Stimulated activated CD8-positive, alpha-beta memory T cell treated with anti-CD3 and anti-CD28 coated beads, Interleukin-4, amount 100 ng/mL, for 1 hour (primary cell): ENCODE measurements at places on chromosomes 12 and 14.

DNA sequence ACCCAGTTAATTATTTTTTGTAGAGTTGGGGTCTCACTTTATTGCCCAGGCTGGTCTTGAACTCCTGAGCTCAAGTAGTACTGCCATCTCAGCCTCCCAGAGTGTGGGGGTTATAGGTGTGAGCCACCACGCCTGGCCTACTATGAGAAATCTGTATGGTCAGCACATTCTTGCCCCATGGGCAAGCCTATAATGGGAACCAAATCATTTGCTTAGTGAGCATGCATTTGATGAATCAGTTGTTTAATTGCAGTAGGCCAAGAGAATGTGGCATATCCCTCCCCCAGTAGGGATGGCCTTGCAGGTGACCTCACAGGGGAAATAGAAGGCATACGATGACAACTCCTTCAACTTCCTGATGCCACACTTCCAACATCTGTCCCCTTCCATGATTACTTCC lies 122.7 kb downstream of the DIP2B start:
- DNase-seq, result no peak

DNA sequence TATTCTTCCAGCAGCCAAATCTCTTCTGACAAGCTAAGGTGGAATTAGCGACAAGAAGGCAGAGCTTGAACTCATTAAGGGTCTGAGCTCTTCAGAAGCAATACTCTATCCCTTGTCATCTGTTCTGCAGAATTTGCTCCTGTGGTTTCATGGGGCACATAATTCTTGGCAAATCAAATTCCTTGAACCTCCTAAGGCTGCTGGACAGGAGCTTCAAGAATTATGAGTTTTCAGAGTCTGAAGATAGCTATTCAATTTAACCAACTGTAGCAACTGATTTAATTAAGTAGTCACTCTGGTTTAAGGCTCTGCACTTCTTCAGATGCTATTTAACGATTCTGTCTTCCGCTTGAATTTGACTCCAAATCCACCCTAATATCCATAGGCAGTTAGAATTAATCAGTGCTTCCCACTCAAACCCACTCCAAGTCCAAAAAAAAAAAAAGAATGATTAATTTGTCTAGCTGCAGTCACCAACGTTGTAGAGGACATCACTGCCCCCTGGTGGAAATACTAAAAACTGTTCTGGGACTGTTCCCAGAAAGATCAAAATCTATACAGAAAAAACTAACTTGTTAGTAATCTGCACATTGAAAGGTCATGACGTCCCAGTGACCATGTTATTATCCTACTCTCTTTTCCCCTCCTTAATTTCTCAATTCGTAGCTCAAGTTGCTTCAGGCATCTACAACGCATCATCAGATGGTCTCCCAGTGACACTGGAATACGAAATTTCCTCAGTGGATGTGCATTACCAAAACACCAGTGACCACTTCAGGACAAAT lies 169.9 kb downstream of the KIF21A start:
- no peak for DNase-seq

DNA sequence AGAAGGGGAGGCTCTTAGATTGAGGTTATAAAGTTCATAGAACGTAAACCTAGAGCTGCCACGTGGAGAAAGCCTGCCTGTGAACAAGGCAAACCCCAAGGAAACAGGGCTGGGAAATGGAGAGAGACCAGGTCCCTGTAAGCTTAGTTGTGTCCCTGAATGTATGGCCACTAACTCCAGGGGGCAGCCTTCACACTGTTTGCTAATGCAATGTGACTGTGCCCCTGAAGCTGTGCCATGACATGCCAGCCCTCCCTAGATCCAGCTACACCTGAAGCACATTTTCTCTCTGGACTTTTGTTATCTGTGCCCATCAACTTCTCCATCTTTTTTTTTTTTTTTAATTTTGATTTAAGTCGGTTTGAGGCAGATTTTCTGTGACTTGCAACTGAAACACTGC lies 60.6 kb upstream of the TMCC3 start:
- no peak for DNase-seq

GRCh38 chr12:9797722-9798619 lies 29.3 kb upstream of the KLRF1 start:
- peak; percentile 16 for DNase-seq

DNA sequence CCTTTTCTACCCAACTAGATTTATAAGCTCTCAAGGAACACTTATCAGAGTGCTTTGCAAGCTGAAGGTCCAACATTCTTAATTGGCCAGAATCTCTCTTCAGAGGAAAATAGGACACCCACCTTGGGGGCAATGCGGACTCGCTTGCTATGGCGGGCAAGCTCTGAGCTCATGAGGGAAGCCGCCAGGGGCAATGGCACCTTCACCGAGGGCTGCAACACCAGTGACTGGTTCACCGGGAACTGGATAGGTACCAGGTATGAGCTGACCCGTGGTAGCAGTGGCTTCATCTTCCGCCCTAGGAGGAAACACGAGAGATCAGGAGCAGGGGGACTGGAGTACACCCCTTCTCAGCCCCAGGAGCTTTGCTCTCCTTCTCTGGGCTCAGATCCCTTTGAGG lies 7.4 kb upstream of the TEX52 start:
- DNase-seq, result no peak

DNA sequence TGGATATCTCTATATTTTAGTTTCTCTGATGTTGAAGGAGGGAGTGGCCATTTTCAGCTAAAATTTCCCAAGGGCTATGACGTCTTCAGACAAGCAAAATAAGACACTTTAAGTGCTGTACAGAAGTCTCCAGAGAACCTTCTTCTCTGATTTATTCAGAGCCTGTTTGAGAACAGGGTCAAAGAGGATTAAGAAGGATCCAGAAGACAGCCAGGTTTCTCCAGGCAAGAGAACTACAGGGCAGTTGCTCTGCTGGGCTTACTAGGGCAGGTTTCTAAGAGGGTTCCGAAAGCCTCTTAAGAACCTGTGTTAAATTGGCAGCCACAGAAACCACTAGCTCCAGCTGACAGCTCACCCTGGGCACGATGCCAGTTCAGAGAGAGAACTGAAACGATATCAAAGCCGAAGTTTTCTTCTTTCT lies 1.2 kb downstream of the MGP start:
- peak; percentile 76 for DNase-seq
